GM12865 (cell line): ENCODE measurements at places on chromosomes 7 and 10.

DNA sequence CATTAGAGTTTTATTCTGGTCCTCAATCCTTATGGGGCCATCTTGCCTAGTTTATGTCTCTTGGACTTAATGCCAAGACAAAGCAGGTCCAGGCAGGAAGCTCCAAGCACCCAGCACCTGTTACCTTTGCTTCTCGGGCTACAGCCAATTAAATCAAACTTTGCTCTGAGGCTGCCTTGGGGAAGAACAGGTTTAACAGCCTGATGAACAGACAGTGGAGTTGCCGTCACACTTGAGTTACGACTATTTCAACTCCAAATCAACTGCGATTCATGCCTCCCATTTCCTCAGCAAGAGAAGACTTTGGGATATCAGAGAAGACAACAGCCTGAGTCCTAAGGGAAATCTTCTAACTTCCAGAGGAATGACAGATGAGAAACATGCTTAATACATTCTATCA is 62.2 kb downstream of the XPNPEP1 start:
- DNase-seq: no peak

GRCh38 chr7:53397911-53398310 is 362.5 kb downstream of the POM121L12 start:
- no peak for DNase-seq

- DNase-seq: no peak
Measured at GRCh38 chr10:132036153-132036886, 29.4 kb upstream of the JAKMIP3 start.

GRCh38 chr10:103757531-103758293 is 97.7 kb downstream of the SH3PXD2A start:
- no peak for DNase-seq
